D341Med (cell line): ENCODE measurements at places on chromosomes 13 and 19.
A peak's percentile ranks its signal among the peaks of the same experiment; 100 is the strongest.

GRCh38 chr19:58386576-58387337 lies at the start of gene RPS5:
Gene RPS5, plus strand, starts transcription at chr19:58387269. Its CDS starts 869 bp downstream, at chr19:58388138.
- peak; percentile 97 for DNase-seq

GRCh38 chr19:31387717-31388301 lies 38.6 kb upstream of the TSHZ3 start:
- DNase-seq = no peak

DNA sequence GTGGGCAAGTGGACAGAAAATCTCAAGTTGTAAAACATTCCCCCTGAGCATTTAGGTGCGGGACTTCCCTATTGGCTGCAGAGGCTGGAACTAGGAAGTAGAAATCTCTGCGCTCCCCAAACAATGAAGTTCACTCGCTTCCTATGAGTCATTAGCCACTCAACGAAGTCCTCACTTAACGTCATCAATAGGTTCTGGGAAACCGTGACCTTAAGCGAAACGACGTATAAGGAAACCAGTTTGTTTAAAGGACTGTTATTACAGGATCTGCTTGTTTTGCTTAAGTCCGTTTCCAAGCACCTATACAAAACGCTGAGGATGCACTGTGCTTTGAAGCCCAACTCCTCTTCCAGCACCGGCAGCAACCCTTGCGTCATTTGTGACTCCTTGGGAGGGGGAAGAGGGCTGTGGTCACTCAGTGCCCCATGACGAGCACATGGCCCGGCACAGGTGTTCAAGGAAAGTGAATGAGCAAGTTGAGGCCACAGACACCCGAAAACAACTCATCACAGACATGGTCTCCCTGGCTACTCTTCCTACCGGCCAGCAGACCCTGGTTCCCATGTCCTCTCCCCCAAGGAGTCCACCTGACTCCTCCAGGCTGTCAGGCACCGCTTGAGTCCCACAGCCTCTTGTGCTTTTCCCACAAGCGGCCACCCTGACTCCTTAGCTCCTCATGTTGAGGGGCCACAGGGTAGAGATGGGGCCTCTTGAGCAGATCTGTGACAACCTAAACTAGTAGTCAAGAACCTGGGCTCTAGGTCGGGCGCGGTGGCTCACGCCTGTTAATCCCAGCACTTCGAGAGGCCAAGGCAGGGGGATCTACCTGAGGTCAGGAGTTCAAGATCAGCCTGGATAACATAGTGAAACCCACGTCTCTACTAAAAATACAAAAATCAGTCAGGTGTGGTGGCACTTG lies 4.8 kb downstream of the RPS16 start:
- no peak for DNase-seq

GRCh38 chr13:23279321-23279720 lies 98.5 kb downstream of the SGCG start:
- DNase-seq = no peak

DNA sequence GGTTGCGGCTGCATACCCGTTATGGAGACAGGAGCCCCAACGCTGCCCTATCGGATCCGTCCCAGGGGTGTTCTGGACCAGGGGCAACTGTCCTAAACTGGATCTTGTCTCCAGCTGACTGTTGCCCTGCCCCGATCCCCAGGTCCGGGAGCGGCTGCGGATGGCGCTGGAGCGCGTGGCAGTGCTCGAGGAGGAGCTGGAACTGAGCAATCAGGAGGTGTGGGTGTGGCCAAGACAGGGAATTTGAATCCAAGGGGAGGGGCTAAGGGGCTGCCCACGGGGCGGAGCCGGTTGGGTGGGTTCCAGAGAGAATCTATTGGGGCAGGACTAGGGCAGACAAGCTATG lies 9.9 kb downstream of the PPFIA3 start:
- no peak for DNase-seq

DNA sequence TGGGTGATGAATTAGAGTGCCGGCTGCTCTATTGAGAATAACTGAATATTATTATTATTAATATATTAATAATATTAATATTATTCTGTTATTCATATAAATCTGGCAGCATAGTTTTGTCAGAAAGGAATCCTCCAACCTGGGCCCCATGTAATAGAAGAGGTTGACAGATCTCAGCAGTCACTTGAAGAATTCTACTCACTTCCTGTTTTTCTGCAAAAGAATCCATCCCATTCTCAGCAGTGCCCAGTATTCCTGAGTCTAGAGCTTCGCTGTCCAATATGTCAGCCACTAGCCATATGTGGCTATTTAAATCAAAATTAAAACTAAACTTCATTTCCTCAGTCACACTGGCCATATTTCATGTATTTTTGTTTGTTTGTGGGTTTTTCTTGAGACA lies 72.4 kb upstream of the USPL1 start:
- no peak for DNase-seq

- DNase-seq = peak; percentile 64
These were observed 545 bp downstream of the NACC1 start for GRCh38 chr19:13118424-13119193.

- DNase-seq = no peak
These were observed 33.4 kb downstream of the COG6 start for GRCh38 chr13:39688699-39689405.

DNA sequence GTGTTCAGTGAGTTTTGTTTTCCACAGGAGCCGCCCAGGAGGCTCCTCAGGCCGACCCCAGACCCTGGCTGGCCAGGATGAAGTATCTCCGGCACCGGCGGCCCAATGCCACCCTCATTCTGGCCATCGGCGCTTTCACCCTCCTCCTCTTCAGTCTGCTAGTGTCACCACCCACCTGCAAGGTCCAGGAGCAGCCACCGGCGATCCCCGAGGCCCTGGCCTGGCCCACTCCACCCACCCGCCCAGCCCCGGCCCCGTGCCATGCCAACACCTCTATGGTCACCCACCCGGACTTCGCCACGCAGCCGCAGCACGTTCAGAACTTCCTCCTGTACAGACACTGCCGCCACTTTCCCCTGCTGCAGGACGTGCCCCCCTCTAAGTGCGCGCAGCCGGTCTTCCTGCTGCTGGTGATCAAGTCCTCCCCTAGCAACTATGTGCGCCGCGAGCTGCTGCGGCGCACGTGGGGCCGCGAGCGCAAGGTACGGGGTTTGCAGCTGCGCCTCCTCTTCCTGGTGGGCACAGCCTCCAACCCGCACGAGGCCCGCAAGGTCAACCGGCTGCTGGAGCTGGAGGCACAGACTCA lies 12.9 kb downstream of the B3GNT3 start:
- DNase-seq = no peak

GRCh38 chr13:25948910-25949309 lies 102.9 kb downstream of the SHISA2 start:
- no peak for DNase-seq

DNA sequence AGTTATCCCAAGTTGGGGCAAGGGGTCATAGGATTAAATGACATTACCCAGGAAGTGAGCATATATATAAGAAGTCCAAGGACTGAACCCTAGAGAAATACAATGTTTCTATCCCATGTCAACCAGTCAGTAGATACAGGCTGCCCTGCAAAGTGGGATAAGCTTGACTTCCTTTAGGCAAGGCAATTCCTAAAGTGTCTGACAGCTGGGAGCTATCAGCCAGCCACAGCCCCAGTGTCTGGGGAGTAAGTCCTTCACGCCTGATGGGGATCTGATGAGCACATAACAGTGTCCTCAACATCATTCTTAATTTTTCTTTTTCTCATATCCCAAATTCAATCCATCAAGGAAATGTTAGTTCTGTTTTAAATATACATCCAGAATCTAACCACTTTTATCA lies 54.1 kb downstream of the DNAJC15 start:
- no peak for DNase-seq

DNA sequence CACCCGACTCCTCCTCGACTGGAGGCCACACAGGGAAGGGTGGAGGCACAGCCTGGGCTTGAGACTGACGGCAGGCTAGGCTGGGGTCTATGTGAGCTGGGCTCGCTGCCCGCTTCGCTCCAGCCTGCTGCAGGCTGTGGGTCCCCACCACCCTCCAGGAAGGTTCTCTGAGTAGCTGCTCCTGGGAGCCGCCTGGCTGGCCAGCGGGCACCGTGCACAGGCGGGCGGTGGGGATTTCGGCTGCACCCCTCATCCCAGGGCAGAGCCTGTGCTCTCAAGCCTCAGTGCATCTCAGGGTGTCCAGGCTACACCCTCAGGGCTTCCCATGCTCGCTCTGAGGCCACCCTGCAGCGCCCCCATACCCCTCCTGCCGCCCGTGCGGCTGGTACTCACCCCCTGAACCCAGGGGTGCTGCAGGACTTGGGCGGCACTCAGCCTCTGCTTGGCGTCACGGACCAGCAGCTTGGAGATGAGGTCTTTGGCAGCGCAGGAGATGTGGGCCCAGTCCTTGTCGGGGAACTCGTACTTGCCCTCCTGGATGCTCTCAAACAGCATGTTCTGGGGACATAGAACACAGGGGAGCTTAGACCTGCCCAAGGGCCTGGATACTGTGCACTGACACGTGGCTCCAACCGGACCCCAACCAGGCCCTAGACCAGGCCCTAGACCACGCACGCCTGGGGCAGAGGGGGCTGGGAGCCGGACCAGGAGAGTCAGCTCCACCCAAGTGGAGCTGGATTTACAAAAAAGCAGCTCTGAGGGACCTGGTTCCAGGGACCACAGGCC lies 10.2 kb downstream of the MKNK2 start:
- DNase-seq = no peak

GRCh38 chr19:16519230-16519687 lies 23.0 kb downstream of the CHERP start:
- peak; percentile 40 for DNase-seq

DNA sequence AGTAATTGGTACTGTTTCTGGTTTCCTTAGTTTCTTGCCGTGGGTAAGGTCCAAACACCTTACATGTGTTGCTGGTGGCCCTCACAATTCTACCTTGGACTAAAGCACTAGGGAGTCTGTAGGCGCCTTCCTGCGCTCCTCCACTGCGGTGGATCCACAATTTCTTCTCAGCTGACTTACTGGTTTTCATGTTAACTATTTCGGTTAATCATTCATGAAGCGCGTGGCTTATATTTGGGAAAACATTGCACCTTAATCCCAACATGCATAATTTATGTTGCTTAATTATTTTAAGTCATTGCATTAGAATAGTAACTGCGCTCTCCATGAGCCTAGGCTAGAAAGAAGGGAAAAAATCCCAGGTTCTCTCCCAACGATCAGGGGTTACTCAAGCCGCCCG lies 37.7 kb downstream of the ARHGEF7 start:
- no peak for DNase-seq

GRCh38 chr19:31408460-31409124 lies 59.4 kb upstream of the TSHZ3 start:
- DNase-seq = no peak

DNA sequence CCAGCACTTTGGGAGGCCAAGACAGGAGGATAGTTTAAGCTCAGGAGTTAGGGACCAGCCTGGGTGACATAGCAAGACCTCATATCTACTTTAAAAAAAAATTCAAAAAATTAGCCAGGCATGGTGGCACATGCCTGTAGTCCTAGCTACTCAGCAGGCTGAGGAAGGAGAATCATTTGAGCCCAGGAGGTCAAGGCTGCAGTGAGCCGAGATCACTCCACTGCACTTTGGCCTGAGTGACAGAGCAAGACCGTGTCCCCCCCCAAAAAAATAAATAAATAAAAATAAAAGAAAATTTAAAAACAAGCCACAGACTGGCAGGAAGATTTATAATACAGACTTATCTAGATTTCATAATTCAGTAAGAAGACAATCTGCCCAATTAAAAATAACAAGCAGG lies 14.8 kb downstream of the PSPC1 start:
- no peak for DNase-seq

GRCh38 chr13:97639236-97639635 lies 205.3 kb downstream of the RAP2A start:
- DNase-seq = no peak
